ENCODE measurements at places on chromosomes 16 and 17. TPM values are rescaled to one million over a fixed set of nuclear protein-coding genes. Genes with fewer than 3 reads are reported as not detected.

TNP2 gene
- total RNA-seq, result not detected

RDM1 gene
- not detected for total RNA-seq

ZG16B gene
- 0.79 TPM for total RNA-seq

CEMP1 gene
- total RNA-seq, result not detected

DNA sequence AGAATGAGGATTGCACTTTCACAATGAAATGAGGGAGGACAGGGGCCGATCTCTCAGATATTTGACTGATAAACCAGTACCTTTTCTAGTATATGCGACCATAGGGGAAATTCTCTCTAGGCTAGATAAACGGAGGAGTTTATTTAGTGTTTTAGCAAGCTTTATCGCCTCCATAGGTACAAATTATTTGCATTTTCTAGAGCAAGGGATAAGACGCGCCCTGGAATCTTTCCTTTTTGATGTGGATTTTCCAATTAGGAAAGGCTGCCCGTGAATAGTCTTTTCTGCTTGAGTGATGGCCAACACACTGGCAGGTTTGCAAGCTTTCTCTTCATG lies 351 bp upstream of the GDPD1 start:
- no peak for DNase-seq

DNA sequence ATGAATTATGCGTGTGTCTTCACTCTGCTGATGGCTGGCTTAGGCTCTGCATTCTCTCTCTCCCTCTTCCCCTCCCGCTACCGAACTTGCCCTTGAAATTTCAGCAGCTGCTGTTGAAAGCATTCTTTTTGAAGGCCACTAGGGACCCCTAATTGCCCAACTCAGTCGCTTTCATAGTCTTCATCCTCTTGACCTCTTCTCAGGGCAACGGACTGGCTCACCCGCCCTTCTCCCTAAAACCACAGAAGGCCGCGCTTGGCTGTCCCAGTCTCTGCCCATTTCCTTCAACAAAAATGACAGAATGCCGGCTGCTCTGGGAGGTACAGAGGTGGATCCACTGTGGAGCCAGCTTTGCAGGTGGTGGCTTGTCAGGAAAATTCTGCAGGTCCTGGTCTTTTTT lies 21.0 kb upstream of the FMNL1 start:
- peak; percentile 82 for DNase-seq

GRCh38 chr16:7086822-7087616 lies 245.6 kb upstream of the RBFOX1 start:
- no peak for DNase-seq

- DNase-seq, result peak; percentile 44
Observed at GRCh38 chr17:33040461-33040860, 48.8 kb downstream of the SPACA3 start.

DNA sequence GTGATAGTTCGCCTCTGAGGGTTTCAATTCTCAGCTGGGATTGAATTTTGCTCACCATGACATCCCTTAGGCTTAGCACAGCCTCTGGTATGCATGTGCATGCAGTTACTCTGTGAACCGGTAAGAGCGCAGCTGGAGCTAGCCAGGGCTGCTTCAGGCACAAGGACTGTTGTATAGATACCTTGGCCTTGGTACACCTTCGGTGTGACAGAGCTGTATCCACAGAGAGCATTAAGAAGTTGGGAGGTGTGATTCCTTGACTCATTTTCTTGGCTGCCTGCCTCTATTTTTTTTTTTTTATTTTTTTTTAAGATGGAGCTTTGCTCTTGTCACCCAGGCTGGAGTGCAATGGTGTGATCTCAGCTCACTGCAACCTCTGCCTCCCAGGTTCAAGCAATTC lies 2.2 kb upstream of the NUTF2 start:
- DNase-seq, result no peak
